ENCODE measurements at places on chromosomes 3 and 15.
A peak's percentile ranks its signal among the peaks of the same experiment; 100 is the strongest.

DNA sequence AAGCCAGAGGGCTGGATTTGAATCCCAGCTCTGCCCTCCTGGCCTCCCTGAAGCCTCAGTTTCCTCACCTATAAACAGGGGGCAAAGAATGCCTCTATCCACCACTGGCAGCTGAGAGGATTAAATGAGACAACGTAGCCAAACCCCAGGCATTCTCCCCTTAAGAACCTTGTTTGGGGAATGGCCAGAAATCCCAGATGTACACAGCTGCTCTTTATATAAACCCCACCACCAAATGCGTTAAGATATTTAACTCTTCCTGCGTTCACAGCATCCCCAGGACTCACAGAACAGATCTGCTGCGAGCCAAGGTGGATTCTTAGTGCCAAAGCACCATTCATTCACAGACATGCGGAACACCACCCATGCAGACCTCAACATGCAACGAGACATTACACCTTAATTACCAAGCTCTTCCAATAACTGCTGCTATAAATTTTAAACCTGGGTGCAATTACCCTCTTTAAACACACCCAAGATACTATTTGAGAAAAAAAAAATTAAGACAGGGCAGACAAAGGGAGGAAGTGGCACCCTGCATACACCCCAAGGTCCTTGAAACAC lies 5.2 kb downstream of the TLE3 start:
- no peak for DNase-seq

GRCh38 chr3:107660306-107660976 lies 137.7 kb downstream of the BBX start:
- DNase-seq: no peak

GRCh38 chr3:119733812-119734211 lies 31.0 kb downstream of the CFAP91 start:
- DNase-seq: no peak

GRCh38 chr3:37554364-37554763 lies 307.3 kb upstream of the CTDSPL start:
- DNase-seq: no peak

GRCh38 chr3:141047168-141047567 lies 4.0 kb upstream of the SPSB4 start:
- no peak for DNase-seq

- no peak for DNase-seq
Measured at GRCh38 chr15:51366920-51367319, 25.5 kb downstream of the GLDN start.

DNA sequence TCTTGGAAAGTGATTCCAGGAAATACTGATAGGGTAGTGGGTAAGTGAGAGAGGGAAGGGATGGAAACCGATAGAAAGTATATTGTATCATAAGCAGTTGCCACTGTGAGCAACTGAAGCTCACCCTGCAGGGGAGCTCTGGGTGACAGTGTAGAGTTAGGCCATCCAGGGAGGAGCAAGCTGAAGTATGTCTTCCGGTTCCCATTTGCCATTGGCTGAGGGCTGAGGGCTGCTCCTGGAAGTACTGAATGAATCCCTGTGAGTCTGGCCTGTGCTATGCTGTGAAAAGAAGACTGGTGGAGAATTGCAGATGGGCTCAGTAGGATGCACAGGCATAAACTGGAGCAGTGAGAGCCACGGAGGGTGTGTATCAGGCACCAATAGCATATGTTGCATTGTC lies 348.3 kb downstream of the MFSD1 start:
- DNase-seq: no peak

DNA sequence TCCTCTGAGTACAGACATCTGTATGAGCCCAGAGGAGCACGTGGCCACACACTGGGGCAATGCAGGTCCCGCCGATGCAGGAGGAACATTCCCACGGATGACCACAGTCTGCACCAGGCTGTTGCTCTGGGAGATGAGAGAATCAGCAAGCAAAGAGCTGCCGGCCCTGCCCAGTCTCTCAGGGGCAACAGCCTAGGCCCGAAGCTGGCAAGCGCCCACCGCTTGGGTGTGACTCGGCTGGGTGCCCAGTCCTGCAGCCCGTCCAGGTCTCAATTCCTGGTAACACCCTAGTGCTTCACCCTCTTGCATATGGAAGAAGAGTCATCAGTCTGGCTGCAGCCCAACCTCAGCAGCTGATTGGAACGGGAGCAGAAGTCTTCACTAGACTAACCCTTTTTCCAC lies 153.7 kb upstream of the HES1 start:
- DNase-seq: no peak

- DNase-seq: no peak
Measured at GRCh38 chr3:50651920-50652529, 22.7 kb upstream of the DOCK3 start.

DNA sequence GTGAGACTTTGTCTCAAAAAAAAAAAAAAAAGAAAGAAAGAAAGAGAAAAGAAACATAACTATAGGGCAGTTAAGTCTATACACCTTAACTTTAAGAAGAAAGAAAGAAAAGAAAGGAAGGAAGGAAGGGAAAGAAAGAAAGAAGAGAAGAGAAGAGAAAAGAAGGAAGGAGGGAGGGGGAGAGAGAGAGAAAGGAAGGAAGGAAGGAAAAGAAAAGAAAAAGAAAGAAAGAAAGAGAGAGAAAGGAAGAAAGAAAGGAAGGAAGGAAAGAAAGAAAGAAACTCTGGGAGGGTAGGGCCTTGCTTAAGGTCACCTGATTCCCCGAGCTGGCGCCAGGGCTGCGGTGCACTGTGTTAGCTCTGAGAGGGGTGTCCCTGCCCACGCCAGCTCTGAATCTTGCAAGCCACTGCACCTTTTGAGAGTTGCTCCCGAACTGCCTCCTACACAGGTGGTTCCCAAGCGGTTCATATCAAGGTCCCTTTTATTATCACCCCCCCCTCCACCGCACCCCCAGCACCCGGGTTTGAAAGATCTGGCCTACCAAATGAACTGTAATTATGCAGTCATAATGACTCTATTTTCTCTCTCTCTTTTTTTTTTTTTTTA lies 39.2 kb upstream of the VPS8 start:
- no peak for DNase-seq

DNA sequence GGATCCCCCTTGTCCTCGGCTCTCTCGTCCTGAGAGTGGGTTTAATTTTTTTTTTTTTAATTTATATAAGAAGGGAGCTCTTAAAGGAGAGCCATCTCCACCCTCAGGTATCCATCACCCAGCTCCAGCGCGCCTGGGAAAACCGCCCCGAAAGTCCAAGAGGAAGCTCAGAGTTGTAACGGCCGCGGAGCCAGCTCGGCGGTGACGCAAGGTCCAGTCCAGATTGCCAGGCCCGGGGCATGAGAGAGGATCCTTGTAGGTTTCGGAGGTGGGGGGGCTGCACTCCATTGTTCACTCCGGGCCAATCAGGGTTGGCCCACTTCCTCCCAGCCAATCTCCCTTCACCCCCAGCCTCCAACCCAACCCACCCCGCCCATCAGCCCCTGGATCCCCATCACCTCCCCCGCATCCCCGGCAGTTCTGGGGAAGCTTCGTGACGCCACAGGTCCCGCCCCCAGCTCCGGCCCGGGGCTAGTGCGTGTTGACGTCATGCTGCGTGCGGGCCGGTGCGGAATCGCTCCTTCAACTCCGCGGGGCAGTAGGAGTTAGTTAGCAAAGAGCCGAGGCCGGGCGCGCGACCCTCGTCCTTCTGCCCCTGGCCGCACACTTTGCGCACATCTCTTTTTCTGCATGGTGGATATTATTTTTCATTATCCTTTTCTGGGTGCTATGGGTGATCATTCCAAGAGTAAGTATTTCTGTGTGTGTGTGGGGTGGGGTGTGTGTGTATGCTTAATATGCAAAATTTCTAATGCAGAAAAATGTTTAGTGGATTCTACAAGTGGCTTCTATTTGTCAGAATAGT lies at the start of gene ISL2:
ISL2 (plus strand) TSS at position 520 of the 805 bp plus-strand sequence; CDS start at position 631, 111 bp downstream.
- DNase-seq: peak; percentile 83

DNA sequence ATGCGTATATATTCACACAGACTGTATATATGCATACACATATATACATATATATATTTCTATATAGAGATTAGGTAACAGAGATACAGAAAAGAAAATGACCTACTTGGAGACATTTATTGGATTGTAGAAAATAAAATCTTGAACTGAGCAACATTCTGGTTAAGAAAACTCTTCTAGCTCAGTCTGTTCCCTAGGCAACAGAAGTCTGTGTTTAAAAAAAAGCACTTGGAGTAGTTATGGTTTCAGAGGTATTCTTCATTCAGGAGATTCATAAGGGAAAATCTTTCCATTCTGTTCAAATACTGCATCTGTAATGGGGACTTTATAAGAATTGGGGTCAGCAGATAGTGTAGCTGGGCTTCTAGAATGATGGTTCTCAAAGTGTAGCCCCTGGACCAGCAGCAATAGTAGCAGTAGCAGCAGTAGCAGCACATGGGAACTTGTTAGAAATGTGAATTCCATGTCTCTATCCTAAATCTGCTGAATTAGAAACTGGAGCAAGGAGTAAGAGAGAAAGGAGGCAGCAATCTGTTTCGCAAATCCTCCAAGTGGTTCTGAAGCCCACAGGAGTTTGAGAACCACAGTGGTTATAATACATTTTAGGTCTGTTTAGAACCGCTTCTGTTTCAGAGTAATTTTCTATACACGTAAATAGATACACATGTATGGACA lies 112.8 kb upstream of the TMEM108 start:
- no peak for DNase-seq

DNA sequence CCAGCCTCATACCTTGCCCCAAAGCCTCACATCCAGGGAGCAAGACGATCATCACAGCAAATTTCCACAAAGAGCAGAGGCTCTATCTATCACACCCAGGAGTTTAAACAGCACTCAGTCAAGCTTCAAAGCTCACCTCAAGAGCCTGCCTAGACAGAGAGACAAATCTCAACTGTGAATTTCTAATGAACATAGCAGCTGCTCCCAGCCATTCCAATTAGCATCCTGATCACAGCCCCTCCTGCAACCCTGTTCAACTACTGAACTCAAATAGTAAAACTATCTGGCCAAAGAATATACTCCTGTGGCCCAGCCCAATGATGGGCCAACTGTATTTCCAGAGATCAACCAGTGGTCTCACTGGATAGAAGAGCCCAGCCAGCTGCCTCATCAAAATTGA lies 269.8 kb downstream of the CTNNB1 start:
- DNase-seq: no peak

- no peak for DNase-seq
Measured at GRCh38 chr3:44375450-44375849, 36.9 kb downstream of the TCAIM start.

DNA sequence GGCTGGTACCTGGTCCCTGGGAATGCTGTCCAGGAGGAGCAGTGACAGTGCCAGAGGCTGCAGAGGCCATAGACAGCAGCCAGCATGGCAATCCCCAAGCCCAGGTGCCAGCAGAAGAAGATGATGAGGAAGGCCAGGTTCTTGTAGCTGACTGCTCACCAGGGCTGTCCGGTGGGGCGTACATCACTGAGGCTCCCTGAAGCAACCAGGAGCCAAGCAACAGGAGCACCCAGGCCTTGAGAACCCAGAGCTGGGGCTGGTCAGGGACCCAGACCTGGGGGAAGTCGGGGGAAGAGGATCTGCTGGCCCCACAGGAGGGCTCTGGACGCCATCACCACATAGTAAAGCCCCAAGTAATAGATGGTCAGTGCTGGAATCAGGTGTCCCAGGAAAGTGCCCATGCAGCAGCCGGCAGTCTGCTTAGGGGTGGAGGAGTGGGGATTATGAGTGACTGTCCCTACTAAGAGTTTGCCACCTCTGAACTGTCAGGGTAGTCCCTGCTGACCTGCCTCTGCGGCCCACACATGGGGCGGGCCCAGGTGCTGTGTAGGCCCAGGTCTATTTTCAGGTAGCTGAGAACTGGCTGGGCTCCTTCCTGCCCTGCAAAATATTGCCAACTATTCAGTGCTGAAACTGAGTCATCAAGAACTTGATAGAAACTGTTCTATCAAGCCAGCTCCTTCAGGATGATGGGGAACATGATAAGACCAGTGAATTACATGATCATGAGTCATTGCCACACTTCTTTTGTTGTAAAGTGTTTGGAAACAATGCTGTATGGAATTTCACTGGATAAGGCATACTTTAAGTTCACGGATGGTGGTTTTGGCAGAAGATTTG lies 68.7 kb downstream of the CHRD start:
- no peak for DNase-seq
